Activated naive CD4-positive, alpha-beta T cell treated with anti-CD3 and anti-CD28 coated beads, Interleukin-2, amount 10 ng/mL, durations not matched to agents 7 days and 5 days (primary cell): ENCODE measurements at places on chromosomes 6 and 20.

DNA sequence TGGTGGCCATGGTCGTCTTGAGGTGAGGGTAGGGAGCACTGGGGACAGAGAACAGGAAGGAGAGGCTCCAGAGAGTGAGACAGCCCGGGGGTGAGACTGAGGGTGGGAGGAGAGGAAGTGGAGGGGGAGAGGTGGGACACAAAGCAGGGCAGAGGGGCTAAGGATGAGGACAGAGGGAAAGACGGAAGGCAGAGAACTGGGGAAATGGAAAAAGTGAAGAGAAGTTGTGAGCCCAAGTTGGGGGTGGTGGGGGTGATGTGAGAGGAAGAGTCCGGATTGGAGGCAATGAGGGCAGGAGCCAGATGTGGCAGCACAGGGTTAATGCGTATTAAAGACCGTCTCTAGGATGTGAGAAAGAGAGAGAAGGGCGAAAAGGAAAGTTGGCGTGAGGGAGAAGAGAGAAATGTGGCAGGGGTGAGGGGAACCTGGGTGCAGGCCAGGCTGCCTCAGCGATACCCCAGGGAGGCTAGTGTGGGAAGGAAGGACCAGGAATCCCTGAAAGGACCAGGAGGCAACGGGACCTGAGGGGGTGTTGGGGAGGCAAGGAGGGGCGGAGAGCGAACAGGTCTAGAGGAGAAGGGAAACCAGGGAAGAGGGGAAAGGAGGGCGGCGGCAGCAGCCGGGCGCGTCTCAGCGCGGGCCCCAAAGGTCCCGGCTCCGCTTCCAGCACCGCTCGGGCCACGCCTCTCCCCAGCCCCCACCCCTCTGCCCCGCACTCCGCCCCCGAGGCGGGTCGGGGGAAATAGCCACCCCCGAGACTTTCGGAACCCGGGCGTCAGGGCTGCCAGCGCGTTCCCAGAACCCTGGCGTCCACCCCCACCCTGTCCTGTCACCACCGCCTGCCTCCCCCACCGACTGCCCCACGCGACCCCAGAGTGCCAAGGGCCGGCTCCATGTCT, at the start of gene PPP1R18:
Gene PPP1R18 (minus strand): TSS at position 637 of the 899 bp plus-strand sequence. CDS start 627 bp downstream, at position 10.
- peak; percentile 91 for DNase-seq

DNA sequence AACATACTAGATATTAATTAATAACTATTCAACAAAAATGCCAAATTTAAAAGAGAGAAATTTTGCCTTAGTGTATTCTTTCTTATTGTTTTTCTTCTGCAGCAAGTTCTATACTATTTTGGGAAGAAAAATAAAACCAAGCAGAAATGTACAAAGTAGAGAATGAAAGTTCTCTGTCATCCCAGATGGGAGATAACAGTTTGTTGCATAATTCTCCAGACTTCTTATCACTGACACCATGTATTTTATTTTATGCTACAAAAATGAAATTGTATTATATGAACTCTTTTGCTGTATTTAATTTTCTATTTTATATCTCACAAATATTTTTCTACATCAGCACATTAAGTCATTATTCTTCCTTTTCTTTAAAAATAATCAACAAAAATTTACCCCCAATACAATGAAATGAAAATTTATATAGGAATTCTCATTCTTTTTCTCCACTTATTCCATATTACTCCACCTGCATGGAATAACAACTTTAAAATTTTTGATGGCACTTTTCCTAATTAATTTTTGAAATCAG, 18.2 kb downstream of the TMEM244 start:
- DNase-seq = no peak

DNA sequence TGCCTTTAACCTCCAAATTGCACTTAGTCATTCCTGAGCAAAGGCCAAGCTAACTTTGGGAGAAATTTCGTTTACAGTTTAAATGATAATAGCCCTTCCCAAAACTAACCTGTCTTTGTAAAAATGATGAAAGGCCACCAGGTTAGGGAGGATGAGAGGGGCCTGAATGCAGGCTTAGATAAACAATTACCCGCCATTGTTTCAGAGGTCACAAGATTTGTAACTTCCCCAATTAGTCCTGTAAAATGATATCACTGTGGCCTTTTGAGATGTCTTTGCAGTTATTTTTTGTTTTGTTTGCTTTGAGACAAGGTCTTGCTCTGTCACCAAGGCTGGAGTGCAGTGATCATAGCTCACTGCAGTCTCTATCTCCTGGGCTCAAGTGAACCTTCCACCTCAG, 26.3 kb downstream of the GNL1 start:
- DNase-seq = no peak

- no peak for DNase-seq
Measured at GRCh38 chr6:30893001-30893591, 8.8 kb downstream of the DDR1 start.

DNA sequence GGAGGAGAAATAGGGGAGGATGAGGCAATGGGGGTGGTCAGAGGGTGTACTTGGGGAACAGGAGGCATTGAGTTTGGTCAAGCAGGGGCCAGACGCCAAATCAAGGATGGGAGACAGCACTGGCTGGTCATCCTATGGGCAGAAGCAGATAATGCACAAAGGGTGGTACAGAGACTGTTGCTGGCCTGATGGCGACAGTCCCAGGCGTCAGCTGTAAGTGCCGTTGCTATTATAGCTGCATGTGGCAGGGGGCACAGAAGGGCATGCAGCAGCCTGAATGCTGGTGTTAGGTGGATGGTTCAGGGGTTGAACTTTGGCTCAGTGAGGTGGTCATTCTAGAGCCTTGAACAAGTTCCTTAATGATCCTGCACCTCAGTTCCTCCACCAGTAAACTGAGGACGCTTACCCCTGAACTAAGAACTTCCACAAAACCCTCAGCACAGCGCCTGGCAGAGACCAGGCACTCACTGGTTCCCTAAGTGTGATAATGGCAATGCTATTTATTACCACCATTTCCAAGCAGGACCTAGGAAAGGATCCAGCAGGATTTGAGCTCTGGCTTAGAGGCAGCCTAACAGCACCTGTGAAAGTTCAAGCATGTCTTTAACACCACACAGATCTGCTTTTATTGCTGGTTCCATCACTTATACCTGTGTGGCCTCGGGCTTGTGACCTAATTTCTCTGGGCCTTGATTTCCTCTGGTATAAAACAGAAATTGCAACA, 162.7 kb downstream of the INSM1 start:
- no peak for DNase-seq

DNA sequence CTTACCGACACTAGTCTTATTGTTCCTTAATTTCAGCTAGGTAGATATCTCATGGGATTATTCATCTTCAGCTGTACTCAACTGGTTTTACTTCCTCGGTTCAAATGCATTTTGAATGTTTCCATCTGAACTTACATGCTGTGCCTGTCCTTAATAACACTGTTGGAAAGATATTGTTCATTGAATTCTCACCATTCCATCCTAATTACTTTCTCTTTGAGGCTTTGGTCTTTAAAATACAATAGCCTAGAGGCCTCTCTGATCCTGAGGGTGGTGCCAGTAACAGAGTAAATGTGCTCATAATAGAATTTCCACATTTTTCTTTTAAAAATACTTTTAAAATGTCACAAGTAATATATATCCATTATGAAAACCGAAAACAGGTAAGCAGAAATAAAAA, 54.0 kb downstream of the IL20RA start:
- DNase-seq = no peak

DNA sequence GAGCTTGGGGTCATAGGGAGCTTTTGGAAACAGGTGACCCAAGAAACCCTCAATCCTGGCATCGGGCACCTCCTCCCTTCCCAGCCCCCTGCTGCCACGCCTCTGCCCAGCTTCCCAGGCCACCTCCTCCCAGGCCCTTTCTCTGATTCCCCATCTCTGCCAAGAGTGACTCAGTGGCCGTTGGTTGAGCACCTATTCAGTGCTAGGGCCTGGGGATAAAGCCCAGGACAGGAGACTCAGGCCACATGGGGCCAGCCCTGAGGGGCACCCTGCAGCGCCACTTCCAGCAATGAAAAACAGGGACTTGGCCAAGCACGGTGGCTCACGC, 110.1 kb downstream of the ASXL1 start:
- DNase-seq = no peak

DNA sequence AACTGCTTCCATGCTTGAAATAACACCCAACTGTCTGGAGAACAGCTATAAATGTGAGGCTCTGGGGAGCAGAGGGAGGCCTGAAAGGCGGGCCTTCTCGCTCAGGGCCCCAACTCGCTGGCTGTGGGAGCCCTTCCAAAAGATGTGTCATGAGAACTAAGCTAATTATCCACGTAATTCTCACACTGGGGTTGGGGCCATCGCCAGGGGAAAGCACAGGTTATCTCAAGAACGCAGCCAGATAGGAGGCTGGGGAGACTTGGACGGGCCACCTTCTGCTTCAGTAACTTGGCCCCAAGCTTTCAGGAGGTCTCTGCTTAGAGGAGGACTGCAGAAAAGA, 1.6 kb downstream of the PXDC1 start:
- DNase-seq = no peak

- peak; percentile 18 for DNase-seq
Measured at GRCh38 chr6:42378536-42378935, 73.2 kb downstream of the TRERF1 start.

DNA sequence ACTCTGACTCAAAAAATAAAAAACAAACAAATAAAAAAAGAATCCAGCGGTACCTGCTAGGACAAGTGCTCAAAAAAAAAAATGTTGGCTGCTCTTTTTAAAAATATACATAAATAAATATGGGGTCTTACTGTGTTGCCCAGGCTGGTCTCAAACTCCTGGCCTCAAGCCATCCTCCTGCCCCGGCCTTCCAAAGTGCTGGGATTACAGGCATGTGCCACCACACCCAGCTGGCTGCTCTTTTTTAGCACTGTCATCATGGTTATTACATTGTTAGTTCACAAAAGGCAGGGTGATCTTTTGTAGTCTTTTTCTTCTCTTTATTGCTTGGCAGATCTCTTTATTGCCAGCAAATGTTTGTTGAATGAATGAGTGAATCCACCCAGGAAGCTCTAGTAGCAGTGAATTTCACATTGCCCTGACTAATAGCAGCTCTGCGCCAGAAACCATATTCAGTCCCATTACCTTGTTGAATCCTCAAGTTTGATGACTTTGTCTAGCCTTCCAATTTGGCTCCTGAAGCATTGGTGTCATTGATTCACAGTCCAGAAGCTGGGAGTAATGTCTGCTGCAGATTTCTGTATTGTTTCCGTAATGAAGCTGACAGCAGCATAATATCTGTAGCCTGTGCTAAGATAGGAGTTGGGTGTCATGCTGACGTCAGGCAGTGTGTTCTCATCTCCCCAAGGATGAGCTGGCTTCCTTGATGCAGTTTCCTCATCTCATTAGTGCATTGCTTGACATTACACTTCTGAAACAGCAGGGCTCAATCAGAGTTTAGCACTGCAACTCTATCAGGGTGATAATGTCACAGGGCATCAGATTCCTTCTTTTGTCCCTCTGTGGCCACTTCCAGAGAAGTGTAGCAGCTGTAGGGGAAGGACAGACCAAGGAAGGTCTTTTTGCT, 84.9 kb upstream of the TGM3 start:
- DNase-seq = no peak

DNA sequence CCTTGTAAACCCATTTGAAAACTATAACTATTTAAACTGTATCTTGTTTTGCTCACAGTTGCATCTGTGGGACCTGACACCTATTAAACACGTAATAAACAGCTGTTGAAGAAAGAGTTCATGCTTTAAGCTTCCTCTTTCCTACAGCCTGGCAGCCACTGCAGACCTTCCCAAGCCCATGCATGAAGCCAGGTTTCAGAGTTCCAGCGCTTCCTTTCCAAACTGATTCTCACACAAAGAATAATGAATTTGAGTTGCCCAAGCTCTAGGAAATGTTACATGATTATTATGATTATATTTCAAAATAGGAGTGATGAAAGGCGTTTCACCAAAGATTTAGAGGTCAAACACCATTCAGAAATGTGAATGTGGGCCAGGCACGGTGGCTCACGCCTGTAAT, 3.7 kb downstream of the AGPAT4 start:
- no peak for DNase-seq

DNA sequence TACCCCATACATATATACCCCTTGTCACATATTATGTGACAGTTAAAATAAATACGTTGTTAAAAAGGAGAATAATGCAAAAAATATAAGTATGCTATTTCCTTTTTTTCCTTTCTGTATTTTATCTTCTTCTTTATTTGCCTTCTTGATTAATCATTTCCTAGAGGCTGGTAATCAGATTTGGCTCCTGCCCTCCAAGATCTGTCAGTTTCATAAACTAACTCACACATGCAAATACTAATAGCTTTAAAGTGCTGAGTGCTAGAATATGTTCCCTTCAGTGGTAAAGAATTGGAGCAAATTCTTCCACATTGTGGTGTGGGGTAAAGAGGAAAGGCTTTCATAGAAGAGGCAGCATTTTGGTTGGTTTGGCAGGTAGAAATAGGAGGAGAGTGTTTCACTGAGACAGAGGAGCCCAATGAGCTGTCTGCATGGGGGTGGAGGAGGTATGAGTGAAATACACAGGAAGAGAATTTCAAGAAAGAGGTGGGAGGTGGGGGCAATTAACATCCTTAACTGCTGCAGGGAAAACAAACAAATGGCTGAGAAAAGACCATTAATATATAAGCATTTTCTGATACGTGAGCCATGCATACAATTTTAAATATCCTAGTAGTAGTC, 523.9 kb downstream of the BMP2 start:
- DNase-seq = no peak

DNA sequence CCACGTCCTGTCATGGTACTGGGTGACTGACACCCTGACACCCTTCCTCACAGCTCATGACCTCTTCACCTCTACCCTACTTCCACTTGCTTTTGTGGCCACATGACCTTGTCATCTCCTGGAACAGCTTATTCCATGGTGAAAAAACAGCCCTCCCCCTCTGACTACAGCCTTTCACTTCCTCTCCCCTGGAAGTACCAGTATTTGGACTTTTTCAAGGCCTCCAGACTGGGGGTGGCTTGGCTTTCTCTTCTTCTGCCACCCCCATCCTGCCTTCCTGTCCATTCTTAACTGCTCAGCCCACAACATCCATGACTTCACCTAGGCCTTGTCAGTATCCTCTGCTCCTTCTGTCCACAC, 168.4 kb downstream of the CARMIL1 start:
- no peak for DNase-seq

- no peak for DNase-seq
Measured at GRCh38 chr20:640674-641515, 12.1 kb downstream of the SRXN1 start.

DNA sequence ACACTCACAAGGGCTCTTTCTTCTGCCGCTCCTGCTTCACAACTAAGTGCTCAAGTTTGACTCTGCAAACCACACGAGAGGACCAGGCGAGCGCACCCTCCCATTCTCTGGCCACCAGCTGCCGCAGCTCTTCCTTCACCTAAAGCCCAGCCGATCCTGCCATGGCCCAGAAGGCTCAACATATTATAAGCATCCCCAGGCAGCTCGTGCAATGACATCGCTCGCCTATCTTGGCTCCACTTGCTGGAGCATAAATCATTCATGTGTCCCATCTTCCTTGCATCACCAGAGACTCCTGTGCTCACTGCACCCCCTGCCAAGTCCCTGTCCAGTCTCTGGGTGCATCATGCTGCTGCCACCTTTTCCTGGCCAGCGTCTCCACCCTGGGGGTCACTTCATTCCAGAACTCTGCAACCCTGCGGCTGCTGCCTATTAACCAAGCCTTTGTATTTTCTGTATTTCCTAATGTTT, 59.0 kb downstream of the PSMG4 start:
- no peak for DNase-seq

DNA sequence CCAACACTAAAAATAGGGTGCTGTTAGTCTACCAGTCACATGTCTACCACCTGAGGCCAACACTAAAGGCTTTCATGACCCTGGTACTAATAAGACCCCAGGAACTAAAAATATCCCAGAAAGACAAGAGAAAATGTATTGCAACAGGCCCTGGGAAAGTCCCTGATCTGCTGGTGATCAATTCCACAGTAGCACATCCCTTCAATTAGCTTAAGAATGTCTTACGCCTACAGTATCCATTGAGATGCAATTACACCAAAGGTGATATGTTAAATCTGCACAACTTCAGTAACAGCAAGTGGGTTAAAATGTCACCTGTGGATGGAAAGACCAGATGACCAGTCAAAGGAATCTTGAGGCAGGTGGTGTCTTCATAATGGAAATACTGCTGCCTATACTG, 3.1 kb downstream of the SEMG1 start:
- no peak for DNase-seq
